ENCODE measurements at places on chromosomes 3 and 15.

DNA sequence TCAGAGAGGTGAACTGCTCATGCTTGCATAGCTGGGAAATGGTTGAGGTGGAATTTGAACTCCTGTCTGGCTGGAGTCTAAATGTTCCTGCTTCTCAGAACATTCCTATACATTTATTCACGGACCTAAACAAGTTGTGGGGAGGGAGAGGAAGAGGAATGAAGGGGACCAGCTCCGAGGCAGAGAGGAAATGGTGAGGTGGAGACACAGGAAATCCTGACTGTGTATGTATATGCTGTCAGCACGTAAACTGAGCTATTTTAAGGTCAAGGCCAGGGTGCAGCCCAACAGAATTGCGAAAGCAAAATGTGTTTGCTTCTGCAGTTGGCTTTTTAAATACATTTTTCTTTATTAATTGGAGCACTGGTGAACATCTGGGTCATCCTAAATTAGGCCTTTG is 74.1 kb upstream of the POMGNT2 start:
- DNase-seq = no peak

DNA sequence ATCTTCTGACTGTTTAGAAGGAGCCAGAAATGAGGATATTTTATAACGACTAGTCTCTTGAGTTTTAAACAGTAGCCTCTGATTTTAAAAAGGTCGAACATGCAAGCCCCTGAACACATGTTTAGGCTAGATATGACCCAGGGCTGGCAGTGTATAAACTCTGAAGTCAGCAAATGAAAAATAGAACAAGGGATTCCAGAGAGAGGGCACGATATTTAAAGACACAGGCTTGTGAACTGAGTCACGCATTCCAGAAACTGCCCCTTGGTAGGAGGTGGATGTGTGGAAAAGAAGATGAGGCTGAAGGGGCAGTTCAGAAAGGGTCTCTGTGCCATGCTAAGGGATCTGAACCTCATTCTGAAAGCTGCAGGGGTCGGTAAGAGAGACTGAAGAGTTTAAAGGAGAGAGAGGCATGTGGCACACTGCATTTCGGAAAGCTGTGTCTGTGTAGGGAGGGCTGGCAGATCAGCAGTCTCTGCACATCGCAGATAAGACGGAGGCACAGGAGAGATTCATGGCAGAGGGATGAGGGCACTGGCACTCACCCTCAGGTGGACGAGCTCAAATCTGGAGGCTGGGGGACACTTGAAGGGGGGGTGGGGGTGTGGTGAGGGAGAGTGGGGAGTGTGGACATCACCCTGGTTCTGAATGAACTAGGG is 22.1 kb downstream of the ST8SIA2 start:
- no peak for DNase-seq

GRCh38 chr3:42653560-42654330 is at the start of gene ZBTB47:
Gene ZBTB47 (plus strand): TSS chr3:42653697. CDS start chr3:42658356, 4,659 bp downstream.
- peak; percentile 30 for DNase-seq

DNA sequence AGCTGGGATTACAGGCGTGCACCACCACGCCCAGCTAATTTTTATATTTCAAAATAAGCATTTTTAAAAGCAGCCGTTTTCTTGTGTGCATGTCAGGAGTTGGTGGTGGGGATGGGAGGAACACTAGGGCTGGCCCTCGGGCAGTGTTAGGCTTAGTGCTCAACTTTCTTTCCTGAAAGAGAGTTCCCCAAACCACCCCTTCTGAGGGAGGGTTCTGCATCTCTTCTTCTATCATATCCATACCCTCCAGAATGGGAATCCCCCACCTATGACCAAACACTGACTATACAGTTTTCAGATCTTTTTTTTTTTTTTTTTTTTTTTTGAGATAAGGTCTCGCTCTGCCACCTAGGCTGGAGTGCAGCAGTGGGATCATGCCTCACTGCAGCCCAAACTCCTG is 12.5 kb downstream of the PFKFB4 start:
- no peak for DNase-seq

DNA sequence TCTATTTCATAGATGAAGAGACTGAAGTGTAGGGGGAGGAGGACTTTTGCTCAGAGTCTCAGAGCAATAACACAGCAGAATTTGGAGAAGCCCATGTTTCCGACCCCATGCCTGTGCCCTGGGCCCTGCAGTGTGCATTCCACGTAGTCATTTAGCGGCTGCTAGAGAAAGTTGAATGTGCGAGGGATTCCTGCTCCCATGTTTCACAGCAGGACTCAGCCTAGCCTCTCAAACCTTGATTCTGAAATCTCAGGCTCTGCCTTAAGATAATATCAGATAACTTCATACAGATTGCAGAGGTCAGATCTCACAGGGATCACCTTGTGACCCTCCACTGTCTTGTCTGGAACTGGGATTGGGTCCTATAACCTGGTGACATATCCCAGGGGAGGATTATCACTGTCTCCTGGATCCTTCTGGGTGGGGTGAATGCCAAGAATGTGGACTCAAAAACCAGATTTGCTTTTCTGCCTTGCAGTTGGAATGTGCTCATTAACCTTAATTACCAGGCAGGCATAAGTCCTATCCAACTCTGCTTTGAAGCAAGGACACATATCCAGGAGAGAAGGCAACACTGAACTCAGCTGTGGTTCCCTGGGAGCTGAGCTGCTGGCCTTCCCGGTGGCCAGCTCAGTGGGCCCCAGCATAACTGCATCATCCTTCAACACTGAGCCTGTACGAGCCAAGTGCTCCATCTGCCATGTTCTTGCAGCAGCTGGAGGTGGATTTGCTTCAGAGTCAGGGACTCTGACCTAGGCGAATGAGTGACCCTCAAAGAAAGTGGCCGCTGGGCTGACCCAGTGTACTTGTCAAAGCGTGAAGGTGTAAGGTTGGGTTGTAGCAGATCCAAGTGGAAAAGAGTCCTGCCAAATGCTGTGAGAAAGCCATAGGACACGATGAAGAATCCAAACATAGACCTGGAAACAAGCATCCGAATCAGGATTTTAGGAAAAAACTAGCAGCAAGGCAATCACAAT is 43.0 kb downstream of the CTXND1 start:
- DNase-seq = no peak

DNA sequence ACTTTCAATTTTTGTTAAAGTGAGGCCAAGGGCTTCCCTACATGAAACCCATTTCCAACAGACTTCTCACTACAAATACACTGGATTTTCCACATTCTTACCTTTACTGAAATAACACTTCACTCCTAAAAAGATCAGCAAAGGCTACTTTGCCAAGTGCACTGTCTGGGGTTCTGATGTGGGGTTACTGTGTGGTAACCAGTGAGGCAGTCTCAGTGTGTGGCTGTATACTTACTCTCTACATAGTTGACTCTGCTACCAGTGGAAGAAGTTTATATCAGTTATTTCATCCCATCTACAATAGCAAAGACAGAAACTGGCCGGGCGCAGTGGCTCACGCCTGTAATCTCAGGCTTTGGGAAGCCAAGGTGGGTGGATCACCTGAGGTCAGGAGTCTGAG is 5.6 kb downstream of the WDR82 start:
- no peak for DNase-seq

DNA sequence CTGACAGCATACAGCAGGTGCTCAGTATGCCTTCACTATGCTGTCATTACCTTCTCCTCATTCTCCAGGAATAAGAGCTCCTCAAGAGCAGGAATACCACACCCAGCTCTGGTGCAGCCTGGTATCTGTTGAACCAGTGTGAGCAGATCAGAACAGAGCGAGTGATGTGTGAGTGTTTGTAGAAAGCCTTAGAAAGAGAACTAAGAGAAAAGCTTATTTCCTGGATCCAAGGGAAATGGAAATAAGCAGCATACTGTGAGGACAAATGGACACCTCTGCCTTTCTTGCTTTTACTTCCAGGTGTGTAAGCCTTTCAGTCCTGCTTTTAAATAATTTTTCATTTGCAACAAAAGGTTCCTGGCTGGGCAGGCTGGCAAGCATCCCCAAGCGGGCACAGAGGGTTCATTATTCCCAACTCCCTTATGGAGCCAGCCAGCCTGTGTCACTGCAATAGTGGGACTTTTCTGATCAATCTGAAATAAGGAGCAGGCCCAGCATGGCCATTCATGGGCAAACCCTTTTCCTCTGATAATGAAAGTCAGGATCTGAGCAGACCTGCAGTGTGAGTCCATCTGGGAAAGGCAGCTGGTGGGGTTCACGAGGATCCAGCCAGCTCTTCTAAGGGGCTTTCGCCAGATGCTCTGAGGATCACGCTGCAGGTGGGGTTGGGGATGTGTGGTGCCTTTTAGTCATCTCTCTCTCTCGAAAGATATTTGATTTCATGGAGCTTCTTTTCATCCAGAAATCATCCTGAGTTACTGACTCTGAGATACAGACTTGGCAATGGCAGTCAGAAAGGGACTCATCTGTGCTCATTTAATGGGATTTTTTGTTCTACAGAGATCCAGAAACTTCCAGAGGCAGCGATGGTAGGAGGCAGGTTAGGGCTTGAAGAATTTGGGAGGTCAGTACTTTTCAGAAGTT is 594.9 kb upstream of the CFAP20DC start:
- DNase-seq = no peak

DNA sequence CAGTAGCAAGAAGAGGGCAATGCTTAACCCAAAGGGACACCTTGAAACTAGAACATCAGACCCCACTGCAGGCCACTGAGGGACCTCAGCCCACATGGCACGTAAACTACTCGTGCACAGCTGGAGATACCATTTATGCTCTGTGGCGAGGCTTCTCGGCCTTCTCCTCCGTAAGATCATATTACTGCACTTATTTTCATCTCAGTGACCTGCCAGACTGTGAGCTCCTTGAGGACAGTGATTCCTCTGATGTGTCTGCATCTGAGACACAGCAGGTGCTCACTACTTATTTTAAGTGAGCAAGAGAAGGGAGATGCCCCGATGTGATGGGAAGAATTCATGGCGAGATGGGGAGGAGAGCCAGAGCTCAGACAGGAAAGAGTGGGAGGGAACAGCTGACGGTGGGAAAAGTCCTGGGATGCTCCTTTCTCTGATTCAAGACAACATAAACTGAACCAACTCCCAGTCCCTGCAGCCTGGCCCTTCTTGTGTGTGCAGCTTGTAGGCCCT is 137.6 kb downstream of the RPLP1 start:
- no peak for DNase-seq

- no peak for DNase-seq
Observed at GRCh38 chr3:134235577-134236076, 15.0 kb downstream of the RYK start.

DNA sequence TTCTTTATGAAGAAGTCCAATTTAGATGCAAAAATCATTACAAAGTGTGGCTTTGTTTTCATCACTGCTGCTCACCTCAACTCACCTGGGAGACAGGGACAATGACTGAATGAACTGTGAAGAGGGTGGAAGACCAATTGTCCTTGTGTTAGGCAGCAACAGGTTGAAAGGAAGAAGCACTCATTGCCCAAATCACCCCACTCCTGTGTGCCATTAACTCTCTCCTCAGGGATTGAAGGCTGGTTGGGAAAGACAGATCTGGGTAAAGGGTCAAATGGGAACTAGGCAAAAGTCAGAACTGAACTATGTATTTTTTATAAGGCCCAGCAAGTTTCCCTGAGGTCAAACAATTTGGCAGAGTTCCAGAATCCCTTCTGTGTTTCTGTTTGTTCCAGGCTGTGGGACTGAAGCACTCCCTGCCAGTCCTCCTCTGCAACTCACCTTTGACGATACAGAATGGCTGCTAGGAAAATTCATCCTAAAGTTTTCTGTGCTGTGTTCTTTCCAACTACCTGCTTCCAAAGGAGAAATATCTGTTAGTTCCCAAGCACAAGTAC is 68.6 kb upstream of the CCDC39 start:
- no peak for DNase-seq

DNA sequence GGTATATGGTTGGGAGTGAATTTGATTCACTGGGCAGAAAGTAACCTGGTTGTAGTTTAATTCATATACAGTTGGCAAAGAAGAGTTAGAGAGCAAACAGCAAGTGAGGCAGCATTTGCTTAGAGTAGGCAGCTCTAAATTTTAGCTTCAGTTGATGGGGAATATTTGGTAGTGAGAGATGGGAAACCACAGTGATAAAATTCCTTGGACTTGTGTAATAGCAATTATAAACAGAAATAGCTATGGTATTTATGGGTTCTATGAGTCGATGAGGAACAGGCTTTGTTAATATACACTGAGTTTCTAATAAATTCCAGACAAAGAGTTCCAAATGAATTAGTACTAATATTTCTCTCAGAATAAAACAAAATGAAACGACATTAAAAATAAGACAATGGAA is 894.0 kb downstream of the ROBO2 start:
- DNase-seq = no peak

DNA sequence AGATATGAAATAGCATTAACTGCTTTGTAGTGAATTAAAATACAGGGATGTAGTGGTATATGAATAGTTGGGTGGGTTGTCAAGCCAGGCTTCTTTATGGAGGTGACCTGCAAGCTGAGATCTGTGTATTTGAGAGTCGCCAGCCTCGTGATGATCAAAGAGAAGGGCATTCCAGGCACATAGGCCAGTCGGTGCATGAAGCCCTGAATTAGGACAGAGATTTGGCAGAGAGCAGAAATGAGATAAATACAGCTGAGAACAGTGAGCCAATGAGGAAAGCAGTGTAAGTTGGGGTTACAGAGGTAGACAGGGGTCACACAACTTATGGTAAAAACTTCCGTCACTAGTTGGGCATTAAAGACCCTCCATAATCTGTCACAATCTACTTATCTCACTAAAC is 641.9 kb downstream of the OTOL1 start:
- no peak for DNase-seq

DNA sequence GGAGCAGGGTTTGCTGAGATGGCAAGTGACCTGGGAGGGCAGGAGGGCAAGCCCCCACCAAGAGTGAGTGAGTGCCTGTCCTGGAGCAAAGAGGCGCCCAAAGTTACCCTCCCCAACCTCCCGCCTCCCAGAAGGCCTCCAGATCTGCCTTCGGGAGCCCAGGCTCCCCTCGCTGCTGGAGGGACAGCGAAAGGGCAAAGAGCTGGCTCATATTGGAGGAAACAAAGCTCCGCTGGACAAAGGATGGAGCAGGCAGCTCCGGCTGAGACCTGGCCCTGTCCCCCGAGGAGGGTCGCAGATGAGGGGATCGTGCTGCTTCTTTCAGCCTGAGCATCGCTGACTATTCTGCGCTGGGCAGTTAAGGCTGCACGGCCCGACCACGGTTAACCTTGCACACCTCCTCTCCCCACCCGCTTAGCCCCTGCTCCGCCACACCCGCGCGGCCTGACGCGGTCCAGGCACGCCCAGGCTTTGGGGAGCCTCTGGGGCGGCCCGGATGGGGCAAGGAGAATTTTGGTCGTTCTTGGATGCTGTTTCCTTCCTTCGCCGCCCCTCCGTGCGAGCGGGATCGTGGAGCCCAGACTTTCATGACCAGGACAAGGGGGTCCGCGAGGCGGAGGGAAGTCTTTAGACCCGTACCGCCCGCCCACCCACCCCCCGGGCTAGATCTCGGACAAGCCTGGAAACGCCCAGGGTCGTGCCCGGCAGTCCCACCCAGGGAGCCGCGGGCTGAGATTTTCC is 651 bp downstream of the PLCD1 start:
- DNase-seq = no peak

GRCh38 chr3:194779729-194780224 is 94.1 kb downstream of the FAM43A start:
- no peak for DNase-seq
